Stimulated activated CD4-positive, alpha-beta T cell treated with anti-CD3 and anti-CD28 coated beads, Interleukin-2, amount 100 ng/mL, for 48 hours (primary cell): ENCODE measurements at places on chromosomes 5 and 9.

DNA sequence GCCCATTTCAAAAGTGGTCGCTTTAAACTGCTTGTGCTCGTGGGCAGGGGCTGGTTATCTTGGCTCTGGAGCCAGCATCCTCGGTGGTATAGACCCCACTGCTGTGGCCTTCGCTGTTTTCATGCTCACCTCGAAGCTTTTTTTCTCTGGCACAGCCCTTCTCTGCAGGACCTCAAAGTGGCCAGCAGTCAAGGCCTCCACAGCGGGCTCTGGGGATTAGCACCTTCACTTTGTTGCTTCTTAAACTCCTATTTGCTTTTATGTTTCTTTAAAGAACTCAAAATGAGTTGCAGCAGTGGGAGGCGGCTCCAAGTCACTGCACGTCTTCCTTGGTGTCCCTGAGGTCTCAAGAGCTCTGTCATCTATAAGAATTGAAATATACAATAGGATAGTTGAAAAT lies 165.1 kb downstream of the CACNA1B start:
- no peak for DNase-seq

DNA sequence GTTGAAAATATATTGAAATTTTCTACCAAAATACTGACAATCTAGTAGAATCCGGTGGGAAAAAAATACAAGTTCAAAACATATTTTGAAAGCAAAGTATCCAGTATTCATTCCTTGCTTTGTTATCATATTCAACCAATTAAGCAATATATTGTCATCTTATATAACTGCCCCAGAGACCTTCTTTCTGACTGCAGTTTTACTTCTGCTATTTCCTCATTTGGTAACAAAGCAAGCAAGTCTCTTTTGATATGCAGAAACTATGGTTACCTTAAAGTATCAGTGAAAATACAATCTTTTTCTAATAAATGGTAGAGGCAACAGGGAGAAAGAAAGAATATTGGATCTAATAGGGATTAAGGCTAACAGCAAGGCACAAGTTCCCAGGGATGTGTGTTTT lies 663.7 kb upstream of the MEF2C start:
- no peak for DNase-seq

DNA sequence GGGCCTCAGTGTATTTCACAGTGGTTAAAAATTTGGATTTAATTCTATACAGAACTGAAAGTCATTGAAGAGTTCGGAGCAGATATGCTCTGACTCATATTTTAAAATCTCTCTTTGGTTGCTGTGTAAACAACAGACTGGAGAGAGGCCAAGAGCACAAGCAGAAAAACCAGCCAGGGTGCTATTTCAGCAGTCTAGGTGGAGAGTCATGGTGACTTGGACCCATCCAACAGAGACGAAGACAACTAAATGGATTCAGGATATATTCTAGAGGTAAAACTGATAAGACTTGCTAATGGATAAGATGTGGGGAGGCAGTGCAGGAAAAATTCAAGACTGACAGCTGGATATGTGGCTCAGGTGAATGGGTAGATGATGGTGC lies 168.9 kb downstream of the MAPKAP1 start:
- DNase-seq, result no peak

- no peak for DNase-seq
These were observed 49.6 kb downstream of the DCP2 start for GRCh38 chr5:113026211-113026610.
